Stimulated activated CD4-positive, alpha-beta T cell treated with anti-CD3 and anti-CD28 coated beads, Interleukin-1b, Interleukin-23, amount 100 ng/mL, for 24 hours (primary cell): ENCODE measurements at places on chromosomes 11 and 22.
A peak's percentile ranks its signal among the peaks of the same experiment; 100 is the strongest.

- no peak for DNase-seq
Measured at GRCh38 chr22:20282901-20283673, 15.0 kb upstream of the RTN4R start.

GRCh38 chr22:24146194-24146616, 35.1 kb upstream of the SUSD2 start:
- DNase-seq = no peak

GRCh38 chr11:86969258-86969657, 14.1 kb upstream of the FZD4 start:
- no peak for DNase-seq

DNA sequence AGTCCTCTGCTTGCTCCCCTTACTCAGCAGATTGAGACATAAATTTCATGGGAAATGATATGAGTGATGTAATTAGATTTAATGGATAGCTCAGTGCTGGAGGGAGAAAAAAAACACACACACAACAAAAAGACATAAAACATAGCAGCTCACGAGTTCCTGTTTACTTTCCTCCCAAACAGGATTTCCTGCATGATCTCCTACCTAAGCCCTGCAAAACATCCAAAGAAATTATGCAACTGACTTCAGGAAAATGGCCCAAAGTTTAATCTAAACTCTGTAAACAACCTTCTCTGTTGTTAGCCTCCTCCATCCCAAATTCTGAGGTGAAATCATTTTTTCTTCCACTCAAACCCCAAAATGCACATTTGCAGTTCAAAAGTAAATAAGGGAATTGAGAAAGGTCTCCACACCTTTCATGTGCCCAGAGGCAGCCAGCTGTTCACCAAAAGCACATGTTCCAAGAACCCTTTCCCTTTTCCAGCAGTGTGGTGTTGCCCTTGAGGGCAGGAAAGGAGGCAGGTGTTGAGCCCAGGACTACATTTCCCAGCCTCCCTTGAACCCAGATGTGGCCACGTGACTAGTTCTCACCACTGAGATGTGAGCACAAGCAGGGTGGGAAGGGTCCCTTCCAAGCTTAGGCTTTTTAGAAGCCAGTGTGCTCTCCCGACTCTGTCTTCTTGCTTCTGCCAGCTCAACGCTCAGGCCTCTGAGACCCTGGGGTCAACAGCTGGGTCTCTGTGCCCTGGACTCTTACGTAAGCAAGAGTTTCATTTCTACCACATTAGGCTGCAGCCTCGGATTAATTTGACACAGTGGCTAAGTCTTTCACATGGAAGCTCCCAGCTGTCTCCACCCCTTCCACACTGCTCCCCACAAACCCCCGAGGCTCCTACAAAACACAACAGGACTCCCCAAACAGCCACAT, 301.2 kb downstream of the CTTN start:
- no peak for DNase-seq

- DNase-seq = no peak
Measured at GRCh38 chr11:32331098-32331497, 104.2 kb downstream of the WT1 start.

DNA sequence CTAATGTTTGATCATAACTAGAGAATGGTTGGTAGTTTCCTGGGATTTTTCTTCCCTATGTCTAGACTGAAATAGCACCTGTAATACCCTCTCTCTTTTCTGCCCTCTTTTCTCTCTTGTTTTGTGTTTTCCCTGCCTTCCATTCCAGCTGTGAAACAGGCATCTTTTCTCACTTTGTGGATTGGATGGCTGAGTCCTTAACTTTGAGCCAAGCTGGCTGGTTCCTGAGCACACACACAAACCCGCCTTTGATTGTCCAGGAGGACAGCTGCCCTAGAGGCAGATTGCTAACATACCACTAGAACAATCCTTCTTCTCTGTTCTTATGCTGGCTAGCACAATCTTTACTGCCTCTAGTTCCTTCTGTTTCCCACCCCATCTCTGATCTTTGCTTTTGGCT, 17.7 kb downstream of the CTNND1 start:
- DNase-seq = no peak

- DNase-seq = peak; percentile 8
Measured at GRCh38 chr22:49446759-49447710, 380.6 kb downstream of the BRD1 start.

DNA sequence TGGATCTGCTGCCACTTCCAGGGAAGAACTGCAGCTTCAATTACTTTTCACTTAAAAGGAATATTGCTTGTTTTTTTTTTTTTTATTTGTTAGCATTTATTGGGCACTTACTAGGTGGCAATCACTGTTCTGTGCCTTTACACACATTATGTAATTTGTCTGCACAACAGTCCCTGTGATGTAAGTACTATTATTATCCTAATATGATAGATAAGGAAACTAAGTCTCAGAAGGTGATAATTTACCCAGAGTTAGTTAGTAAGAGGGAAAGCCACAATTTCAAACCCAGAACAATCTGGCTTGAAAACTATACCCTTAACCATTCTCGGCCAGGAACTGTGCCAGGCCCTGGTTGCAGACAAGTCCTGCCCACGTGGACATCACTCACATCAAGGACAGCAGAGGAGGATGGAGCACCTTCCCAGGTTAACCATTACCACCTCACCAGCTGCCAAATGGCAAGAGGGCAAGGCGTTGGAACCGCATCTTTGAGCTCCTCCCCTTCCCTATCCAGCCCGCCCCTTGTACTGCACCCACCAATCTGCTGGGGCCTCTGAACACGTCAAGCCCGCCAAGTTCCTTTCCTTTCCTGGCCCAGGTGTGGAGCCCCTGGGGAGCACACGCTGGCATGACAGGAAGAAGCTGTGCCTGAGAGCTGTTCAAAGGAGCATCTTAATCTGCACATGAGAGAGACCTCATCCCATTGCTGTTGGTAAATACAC, 78.4 kb downstream of the NAV2 start:
- DNase-seq = no peak

DNA sequence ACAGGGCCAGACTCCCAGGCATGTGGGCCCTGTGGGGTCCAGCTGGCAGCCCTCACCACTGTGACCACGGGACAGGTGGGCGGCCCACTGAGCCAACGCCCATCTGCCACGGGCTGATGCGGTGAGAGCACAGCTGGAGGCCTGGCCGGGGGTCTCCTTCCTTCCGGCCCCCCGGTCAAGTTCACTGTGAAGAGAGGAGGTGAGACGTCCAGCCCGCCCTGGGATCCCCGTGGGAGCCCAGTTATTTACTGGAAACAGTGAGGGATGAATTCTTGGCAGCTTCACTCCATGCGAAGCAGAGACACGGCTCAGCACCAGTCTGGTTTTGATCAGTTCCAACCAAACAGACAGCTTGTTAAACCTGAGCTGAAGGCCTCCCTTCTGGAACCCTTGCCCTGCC, 38.7 kb downstream of the WNT11 start:
- no peak for DNase-seq

- DNase-seq = no peak
Measured at GRCh38 chr11:73981051-73981805, 1.4 kb downstream of the UCP2 start.
